Midbrain (tissue), 1 donor: ENCODE measurements at places on chromosomes 1 and 21.

DNA sequence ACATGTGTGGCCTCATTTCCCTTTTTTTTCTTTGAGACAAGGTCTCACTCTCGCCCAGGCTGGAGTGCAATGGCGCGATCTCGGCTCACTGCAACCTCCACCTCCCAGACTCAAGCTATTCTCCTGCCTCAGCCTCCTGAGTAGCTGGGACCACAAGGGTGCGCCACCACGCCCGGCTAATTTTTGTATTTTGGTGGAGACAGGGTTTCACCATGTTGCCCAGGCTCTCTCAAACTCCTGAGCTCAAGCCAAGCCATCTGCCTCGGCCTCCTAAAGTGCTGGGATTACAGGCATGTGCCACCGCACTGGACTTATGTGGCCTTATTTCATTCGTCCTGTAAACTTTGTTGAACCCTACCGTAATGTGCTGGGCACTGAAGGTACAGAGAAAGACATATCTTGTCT, 569 bp upstream of the WARS2 start:
- no peak for DNase-seq

- no peak for DNase-seq
Observed at GRCh38 chr1:39381839-39382238, 109.6 kb upstream of the BMP8A start.

DNA sequence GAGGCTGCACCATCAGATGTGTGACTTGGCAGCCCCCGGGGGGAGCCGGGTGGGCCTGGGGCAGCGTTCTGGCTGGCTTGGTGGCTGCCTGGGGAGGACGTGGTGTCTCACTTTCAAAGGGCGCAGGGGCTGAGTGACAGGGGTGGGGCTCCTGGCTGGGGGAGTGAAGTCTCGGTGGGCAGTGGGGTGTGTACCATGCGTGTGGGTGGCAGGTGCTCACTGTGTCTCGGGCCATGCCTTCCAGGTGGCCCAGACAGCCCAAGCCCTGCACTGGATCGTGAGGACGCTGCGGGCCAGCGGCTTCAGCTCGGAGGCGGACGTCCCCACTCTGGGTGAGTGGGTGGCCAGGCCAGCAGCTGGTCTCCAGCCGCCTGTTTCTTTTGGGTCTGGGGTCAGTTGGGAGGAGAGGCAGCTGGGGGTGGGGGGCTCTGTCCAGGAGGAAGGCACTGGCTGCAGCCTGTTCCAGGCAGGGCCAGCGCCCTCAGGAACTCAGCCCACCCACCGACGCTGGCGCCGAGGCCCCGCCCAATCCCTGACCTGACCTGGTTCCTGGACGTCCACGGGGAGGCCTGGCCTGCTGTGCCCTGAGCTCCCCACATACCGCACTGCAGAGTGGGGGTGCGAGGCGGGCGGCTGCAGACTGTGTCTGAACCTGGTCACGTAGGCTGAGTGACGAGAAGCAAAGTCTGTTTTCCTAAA, 30.6 kb upstream of the LRRC3 start:
- no peak for DNase-seq

- no peak for DNase-seq
Observed at GRCh38 chr1:97603218-97603617, 317.6 kb downstream of the DPYD start.

DNA sequence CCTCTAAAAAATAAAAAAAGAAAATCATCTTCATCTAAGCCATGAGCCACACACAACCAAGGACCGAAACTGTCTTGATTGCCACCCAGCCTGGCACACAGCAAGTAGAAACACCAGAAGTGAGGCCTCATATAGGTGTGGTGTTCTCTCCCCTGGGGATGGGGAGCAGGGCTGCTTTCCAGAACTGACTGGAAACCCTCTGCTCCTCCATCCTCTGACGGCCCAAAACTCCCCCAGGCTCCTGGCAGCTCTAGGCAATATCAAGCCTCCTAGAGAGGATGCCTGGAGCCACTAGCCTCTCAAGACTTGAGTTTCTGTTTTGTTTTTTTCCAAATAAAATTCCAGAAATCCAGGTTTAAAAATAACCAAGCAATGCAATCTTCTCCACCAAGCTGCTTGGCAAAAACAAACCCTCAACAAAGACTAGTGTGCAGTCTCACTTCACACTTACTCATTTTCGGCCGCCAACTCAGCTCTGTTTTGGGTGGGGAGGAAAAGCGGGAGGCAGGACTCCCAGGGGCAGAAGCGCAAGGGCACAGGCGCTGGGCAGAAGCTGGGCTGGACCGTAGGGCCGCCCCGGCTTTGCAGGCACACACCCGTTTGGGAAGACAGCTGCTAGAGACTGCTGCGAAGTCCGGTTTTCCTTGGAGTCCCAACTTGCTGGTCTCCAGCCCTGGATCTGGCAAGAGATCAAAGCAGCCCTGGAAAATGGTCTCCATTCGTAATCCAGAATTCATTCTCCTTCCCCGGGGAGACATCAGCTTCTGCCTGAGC, 78.2 kb upstream of the CAPZB start:
- DNase-seq = no peak

- no peak for DNase-seq
Observed at GRCh38 chr21:15408089-15408488, 321.7 kb upstream of the USP25 start.
